Right cardiac atrium (tissue), 5 donors: ENCODE measurements at places on chromosomes 1 and 21. TPM values are rescaled to one million over a fixed set of nuclear protein-coding genes. Genes with fewer than 3 reads are reported as not detected.

- no peak for DNase-seq
Observed at GRCh38 chr1:37069406-37069805, 35.1 kb upstream of the GRIK3 start.

DNA sequence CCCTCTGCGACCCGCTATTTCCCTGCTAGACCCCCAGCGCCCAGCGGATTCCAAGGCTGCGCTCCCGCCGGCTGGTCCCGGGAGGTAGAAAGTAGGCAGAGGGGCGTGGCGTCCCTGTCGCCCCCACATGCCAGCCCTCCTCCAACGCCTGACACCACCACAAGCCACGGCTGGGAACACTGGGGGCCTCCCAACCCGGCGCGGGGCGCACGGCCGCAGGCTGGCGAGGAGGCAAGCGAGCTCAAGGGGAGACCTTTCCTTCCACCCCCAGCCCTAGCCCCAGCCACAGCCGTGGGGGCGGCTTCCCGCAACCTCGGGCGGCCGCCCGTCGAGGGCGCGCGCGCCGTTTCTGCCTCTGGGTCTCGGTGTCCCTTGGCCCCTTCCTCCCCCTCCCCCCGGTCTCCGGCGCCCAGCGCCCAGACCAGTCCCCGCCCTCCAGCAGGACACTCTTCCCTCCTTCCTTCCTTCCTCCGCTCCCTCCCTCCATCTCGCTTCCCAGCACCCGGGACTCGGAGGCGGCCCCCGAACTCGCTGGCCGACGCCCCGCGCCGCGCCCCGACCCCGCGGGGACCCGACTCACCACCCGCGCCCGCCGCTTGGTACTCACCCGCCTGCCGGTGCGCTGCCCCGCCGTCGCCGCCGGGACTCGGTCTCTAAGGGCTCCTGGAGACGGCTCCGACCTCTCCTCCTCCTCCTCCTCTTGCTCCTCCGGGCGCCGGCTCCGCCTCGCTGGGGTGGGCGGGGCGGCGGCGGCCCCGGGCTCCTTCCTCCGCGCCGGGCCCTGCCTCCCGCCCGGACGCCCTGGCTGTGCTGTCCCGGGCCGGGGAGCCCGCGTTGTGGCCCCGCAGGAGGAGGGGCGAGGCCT, at the start of gene GNG12:
GNG12 (minus strand) TSS at position 731 of the 865 bp plus-strand sequence. CDS start 125,781 bp downstream, outside the sequence.
- DNase-seq = peak; percentile 90

GRCh38 chr21:24255591-24255990, 1351.7 kb downstream of the MRPL39 start:
- DNase-seq = peak; percentile 28

MYOG gene
- polyA plus RNA-seq = not detected

- no peak for DNase-seq
Observed at GRCh38 chr1:39282537-39283216, 78.2 kb downstream of the MACF1 start.

DNA sequence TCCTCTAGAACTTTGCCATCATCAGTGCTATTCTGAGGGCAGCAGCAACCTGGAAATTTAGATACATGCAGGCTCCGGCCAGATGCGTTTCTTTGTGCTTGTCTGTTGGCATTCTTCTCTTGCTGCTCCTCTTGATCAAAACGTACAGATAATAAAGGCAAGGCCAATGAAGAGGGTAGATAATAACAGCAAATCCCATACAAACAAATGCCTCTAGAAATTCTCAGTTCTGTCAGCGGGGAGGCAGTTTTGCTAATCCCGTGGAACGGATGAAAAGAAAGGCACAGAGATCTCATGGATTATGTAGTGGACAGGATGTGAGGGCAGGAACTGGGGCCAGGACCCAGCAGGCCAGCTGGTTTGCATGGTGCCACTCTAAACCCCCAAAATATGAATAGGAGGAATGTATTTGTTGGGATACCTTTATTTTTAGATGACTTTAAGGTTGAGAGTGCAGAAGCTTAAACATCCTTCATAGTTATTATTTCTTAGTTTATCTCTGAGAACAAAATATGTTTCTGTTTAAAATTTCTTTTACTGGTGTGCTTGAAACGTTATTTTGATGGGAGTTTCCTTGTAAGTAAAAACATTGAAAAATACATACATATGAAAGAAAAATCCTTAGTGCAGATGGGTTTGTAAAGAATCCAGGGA, 1.5 kb downstream of the ITSN1 start:
- DNase-seq = no peak

- DNase-seq = no peak
Observed at GRCh38 chr1:37267111-37267835, 207.1 kb upstream of the ZC3H12A start.

- no peak for DNase-seq
Observed at GRCh38 chr1:203858055-203858454, 3.3 kb upstream of the SNRPE start.

S100A8 gene
- 42.3 TPM for polyA plus RNA-seq

GRCh38 chr1:170675865-170676264, 11.9 kb downstream of the PRRX1 start:
- DNase-seq = no peak

GRCh38 chr1:14217384-14217783, 381.1 kb upstream of the KAZN start:
- no peak for DNase-seq

TFAP2E gene
- polyA plus RNA-seq = 0.34 TPM

DNA sequence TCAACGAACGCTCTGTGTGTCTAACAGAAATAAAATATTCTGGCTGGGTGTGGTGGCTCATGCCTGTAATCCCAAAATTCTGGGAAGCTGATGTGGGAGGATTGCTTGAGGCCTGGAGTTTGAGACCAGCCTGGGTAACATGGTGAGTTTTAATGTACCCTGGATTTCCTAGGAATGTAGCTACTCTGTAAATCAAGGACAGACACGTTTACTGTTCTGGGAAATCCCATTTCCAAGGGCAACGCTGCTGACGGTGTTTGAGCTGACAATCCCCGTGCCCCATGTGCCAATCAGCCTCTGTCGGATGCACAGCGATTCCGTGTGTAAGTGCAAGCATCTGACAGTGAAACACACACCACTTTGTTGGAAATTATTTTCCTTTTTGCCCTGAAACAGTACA, 8.0 kb downstream of the CORT start:
- DNase-seq = no peak

CASQ2 gene
- polyA plus RNA-seq = 702 TPM

DNA sequence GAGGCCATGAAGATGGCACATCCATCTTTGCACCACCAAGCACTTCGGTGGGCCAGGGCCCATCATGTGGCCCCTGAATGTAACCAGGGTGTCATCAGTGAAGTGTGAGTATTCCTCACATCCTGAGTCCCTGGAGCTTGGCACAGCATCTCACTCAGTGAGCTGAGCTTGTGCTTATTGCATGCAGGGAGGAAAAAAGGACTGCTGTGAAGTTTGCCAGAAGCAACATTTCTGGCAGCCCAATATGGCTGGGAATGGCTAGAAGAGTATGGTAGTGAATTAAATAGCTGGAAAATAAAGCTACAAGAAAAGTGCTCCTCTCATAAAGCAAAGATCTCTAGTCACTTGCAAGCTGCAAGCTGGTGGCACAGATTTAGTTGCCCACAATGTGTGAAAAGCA, 109.3 kb downstream of the TNFSF18 start:
- DNase-seq = peak; percentile 42

CDC42SE1 gene
- polyA plus RNA-seq = 27.9 TPM

DNA sequence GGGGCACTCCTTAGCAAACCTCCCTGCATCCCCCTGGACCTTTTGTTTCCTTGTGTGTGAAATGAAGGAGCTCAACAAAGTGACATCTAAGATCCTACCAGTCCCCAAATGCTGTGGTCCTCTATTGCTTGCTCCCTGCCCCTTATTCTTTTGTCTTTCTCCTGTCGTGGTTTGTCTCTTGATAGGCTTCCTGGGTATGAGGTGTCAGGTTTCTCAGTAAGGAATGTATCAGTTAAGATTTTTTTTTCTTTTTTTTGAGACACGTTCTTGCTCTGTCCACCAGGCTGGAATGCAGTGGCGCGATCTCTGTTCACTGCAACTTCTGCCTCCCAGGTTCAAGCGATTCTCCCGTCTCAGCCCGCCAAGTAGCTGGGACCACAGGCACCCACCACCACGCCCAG, 16.8 kb downstream of the CNIH3 start:
- no peak for DNase-seq

PRR9 gene
- polyA plus RNA-seq = not detected
